ENCODE measurements at places on chromosomes 13 and 19.

DNA sequence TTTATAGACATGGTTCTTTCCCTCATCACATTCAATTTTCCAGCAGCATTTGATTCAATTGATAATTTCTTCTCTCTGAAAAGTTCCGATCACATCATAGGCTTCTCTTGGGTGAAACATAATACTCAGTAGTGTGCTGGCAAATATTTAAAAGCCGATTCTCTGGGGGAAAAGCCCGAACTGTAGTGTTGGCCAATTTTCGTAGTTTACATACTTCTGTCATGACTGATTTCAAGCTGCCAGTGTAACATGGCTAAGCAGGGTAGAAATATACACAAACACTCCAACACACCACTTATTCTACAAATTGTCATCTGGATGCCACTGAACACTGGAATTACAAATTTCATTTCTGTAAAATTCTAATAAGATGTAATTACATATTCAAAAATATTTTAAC lies 56.1 kb upstream of the FREM2 start:
- no peak for DNase-seq

DNA sequence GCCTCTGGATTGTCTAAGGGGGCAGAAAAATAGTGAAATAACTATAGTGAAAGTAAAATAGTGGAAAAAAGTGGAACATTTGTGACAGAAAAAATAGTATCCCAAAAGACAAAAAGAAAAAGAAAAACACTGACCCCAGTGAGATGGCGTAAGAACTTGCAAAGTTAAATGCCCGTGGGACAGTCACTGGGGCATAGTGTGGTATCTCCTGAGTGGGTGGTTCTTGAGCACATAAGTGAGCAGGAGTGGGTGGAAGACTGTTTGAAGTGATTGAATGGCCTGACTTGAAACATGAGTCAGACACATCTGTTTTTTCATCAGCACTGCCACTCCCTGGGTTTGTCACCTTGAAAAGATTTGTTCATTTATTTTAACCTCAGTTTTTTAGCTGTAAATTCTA lies 2.5 kb downstream of the ZNF430 start:
- no peak for DNase-seq

- no peak for DNase-seq
Measured at GRCh38 chr19:15563931-15564330, 51.1 kb upstream of the CYP4F8 start.

DNA sequence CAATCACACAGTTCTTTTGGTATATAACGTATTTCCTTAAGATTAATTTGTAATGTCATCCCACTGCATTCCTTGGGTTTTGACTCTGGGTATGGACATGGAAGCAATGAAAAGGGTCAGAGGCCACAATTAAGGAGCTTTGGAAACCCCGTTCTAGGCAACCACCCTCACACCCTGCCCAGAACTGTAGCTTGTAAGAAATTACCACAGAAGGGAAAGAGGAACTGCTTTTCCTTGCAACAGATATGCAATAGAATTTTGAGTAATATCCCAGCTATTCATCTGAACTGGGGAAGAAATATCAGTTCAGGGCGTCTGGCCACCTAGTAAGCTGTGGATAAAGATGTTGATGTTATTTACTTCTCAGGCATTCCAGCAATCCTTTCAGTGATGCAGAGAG lies 985 bp upstream of the CLC start:
- DNase-seq, result no peak

DNA sequence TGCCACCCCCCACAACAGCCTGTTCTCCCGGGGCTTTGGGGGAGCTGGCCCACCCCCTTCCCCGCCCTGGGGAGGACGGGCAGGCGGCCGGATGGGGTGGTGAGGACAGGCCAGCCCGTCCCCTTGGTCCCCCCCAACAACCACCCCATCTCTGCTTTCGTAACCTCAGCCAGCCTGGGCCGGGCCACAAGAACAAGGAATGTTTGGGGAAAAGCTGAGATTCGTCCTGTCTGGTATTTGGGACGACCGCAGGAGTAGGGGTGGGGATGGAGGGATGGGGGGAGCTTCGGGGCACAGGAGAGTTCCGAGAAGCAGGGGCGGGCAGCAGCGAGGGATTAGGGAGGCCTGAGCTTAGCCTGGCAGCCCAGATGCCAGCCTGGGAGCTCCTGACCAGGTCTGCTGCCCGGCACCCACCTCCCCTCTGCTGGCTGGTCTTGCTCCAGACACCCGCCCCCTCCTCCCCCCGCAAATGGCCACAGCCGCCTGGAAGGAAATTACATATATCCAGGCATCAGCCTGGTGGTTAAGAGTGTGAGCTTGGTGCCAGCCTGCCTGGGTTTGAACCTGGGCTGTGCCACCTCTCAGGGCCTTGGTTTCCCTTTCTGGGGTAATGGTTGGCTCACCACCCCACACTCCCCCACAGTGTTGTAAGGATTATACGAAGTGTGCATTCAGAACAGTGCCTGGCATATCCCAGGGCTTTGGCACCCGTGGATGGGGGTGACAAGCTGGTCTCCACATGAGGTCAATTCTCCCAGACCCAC lies at the start of gene PODNL1:
TSS of gene PODNL1 (minus strand) at position 117 of the 764 bp plus-strand sequence. CDS start 236 bp downstream, outside the sequence.
- DNase-seq, result no peak

DNA sequence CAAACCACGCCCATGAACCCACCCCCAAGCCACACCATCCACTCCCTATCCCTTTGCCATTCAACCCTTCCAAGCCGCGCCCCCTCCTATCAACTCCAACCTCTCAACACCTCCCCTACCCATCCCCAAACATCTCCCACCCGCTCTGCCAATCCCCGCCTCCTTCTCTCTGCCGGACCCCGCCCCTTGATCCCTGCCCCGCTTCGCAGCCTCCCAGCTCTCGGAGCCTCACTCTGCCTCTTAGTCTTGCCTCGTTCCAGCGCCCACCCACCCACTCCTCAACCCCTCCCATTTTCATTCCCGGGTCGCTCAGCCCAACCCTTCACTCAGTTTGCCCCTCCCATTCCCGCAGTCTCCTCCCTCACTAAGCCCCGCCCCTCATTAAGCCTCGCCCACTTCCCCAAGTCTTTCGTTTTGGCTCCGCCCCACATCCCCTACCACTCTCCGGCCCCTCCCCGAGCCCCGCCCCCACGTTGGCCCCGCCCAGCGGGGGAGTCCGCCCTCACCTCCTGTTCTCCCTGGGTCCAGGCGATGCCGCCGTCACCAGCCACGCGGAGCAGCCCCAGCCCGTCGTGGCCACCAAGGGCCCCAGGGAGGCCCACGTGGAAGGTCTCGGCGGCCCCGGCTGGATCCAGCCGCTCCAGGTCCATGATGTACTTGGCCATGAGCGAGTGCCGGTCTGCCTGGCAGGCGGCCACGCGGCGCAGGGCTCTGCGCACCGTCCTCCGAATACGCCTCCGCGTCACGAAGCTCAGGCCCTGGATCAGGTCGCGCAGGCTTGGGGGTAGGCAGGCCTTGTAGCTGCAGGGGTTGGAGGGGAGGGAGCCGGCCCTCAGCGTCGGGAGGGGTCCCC lies 5.7 kb downstream of the JAK3 start:
- DNase-seq, result peak; percentile 96

- no peak for DNase-seq
Measured at GRCh38 chr13:91381371-91381770, 17.1 kb upstream of the GPC5 start.

DNA sequence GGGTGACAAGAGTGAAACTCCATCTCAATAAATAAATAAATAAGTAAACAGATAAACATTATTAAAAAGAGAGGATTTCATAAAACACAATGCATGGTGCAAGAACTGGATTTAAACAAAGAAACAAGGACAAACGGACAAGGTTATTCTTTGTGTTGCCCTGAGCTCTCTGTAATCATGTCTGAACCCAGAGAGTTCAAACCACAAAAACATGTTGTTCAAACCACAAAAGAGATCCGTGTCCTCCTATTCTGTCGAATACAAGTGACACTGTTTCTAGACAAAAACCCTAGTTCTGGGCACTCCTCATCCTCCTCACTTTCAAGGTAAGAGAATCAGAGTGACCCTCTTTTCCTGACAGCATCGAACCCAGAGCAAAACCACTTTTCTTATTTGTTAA lies 4.6 kb upstream of the TPRX2 start:
- DNase-seq, result no peak

- no peak for DNase-seq
Measured at GRCh38 chr19:8641908-8642547, 11.6 kb downstream of the NFILZ start.

DNA sequence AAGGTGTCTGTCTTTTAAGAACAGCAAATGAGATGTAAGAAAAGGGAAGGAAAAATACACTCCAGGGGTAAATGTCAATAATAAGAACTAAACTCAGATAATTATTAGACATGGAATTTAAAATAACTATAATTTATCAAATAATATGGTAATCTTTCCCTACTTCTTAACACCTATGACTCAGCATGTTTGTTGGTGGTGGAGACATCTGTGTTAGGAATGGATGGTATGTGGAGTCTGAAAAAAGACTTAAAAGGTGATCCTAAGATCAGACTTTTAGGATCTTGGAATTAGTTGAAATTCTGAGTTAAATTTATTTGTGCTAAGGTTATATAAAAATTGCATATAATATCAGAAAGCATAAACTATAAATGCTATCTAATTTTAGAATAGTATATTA lies 915.1 kb downstream of the SLITRK5 start:
- DNase-seq, result no peak

GRCh38 chr13:28415994-28416421 lies 78.9 kb downstream of the FLT1 start:
- no peak for DNase-seq

- no peak for DNase-seq
Measured at GRCh38 chr19:5250127-5250659, 90.4 kb downstream of the PTPRS start.

- DNase-seq, result no peak
Measured at GRCh38 chr19:46630586-46631205, 5.3 kb downstream of the GNG8 start.

DNA sequence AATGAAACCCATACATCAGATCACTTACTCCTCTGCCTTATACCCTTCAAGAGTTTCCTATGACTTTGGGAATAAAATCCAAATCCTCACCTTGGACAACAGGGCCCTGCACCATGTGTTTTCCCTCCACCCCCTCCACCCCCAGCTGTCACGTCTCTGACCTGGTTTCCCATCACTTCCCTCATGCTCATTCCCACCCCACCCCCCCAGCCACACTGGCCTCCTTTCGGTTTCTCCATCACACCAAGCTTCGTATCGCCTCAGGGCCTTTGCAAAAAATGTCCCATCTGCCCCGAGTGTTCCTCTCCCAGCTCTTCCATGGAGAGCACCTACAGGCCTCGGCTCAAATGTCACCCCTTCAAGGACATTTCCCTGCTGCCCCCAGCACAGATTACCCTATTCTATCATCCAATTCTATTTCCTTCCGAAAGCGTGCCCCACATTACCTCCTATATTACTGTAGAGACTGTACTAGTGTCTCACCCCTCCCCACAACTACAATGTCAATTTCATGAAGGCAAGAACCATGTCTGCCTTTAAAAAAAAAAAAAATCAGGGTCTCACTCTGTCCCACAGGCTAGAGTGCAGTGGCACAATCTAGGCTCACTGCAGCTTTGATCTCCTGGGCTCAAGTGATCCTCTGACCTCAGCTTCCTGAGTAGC lies 16.8 kb upstream of the FFAR2 start:
- no peak for DNase-seq

- no peak for DNase-seq
Measured at GRCh38 chr13:93881411-93881810, 598.1 kb downstream of the DCT start.

GRCh38 chr13:48492096-48492440 lies 40.8 kb downstream of the RCBTB2 start:
- no peak for DNase-seq

DNA sequence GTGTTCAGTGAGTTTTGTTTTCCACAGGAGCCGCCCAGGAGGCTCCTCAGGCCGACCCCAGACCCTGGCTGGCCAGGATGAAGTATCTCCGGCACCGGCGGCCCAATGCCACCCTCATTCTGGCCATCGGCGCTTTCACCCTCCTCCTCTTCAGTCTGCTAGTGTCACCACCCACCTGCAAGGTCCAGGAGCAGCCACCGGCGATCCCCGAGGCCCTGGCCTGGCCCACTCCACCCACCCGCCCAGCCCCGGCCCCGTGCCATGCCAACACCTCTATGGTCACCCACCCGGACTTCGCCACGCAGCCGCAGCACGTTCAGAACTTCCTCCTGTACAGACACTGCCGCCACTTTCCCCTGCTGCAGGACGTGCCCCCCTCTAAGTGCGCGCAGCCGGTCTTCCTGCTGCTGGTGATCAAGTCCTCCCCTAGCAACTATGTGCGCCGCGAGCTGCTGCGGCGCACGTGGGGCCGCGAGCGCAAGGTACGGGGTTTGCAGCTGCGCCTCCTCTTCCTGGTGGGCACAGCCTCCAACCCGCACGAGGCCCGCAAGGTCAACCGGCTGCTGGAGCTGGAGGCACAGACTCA lies 12.9 kb downstream of the B3GNT3 start:
- no peak for DNase-seq

GRCh38 chr13:113566227-113566561 lies 18.4 kb upstream of the TFDP1 start:
- no peak for DNase-seq

DNA sequence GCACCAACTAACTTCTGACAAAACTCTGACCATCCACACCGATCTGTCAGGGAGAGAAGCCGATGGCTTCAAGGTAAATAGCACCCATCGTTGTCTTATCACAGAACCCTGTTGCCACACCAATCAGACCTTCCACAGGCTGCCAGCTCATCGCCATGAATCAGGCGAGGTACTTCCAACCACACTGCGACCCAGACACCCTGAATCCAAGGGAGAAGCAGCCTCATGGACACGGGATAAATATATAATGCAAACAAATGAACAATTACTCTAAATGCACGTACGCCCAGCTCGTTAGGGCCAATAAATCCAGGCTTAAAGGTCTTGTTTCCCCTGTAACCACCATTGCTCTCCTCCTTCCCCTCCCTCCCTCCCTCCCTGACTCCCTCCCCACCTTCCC lies 20.8 kb downstream of the RANBP3 start:
- DNase-seq, result no peak

- no peak for DNase-seq
Measured at GRCh38 chr19:48203222-48203793, 32.8 kb downstream of the ZSWIM9 start.
